Activated CD8-positive, alpha-beta memory T cell treated with anti-CD3 and anti-CD28 coated beads for 4 hours (primary cell): ENCODE measurements at places on chromosomes 4 and X.

DNA sequence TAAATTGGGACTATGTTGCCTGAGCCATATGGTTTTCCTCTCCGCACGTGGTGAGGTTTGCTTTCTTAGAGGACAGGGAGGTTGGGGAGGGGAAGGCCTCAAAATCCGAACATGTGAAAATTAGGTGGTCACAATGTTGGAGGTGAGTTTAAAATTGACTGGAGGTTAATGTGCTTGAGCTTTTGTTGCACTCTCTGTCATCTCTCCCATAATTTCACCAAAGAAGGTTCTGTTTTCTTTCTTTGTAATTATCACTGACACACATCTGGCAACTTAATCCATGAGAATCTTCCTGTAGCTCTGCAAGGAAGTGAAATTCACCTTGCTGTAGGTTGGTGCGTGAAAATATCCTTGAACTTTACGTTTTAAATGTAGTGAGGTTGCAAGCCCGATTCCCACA is 225.5 kb downstream of the PDGFC start:
- DNase-seq = no peak

GRCh38 chrX:102832661-102833060 is 104.4 kb upstream of the RAB40AL start:
- no peak for DNase-seq

- DNase-seq = no peak
Observed at GRCh38 chr4:168612450-168613135, 115.7 kb downstream of the PALLD start.

GRCh38 chr4:10196191-10196590 is 79.6 kb upstream of the WDR1 start:
- DNase-seq = no peak
